ENCODE measurements at places on chromosomes 11 and 22. TPM values are rescaled to one million over a fixed set of nuclear protein-coding genes. Genes with fewer than 3 reads are reported as not detected.

Gene CALCA
- total RNA-seq, result 8.4 TPM

Gene POLR2L
- 155 TPM for total RNA-seq

- DNase-seq, result no peak
Observed at GRCh38 chr11:19200410-19201201, 1.2 kb downstream of the CSRP3 start.

GRCh38 chr11:71326328-71326940 is 74.1 kb upstream of the SHANK2 start:
- no peak for DNase-seq

- DNase-seq, result no peak
Observed at GRCh38 chr22:46079093-46079860, 71.0 kb upstream of the PPARA start.

DNA sequence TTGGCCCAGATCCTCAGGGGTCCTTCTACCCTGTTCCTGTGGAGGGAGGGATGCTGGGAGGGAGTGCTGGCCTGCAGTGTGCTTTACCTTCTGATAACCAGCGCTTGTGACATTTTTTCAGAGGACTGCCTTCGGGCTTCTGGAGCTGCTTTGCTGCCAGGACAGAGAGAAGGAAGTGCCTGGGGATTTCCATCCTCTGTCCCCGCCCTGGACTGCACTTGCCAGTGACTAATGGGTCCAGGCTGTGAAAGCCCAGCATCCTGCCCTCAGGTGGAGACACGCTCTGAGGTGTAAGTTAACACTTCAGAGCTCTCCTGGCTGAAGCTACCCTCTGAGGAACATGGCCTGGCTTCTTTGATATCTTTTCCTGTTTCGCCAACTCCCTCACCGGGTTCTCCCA is 158.7 kb upstream of the SYT13 start:
- DNase-seq, result no peak

Gene VPREB1
- total RNA-seq, result not detected

GRCh38 chr11:100638648-100639047 is 48.4 kb upstream of the ARHGAP42 start:
- no peak for DNase-seq

- DNase-seq, result no peak
Observed at GRCh38 chr11:111300569-111300968, 2.2 kb downstream of the POU2AF3 start.

Data from lung (tissue), 17 donors.